ENCODE measurements at places on chromosomes 13 and 19.

DNA sequence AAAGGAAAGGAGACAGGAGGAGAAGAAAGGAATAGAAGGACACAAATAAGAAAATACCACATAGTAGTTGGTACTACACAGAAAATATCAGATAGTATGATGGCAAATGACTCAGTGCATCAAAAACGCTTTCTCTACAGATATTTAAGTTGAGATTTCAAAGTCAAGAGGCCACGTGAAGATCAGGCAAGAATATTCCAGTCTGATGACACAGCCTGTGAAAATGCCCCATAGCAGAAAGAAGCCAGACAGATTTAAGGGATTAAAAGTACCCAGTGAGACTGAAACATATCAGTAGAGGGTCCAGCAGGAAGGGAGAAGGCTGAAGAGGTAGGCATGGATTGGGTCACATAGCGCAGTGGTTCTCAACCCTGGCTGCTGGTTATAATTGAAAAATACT, 113.7 kb downstream of the VWA8 start:
- DNase-seq, result no peak

DNA sequence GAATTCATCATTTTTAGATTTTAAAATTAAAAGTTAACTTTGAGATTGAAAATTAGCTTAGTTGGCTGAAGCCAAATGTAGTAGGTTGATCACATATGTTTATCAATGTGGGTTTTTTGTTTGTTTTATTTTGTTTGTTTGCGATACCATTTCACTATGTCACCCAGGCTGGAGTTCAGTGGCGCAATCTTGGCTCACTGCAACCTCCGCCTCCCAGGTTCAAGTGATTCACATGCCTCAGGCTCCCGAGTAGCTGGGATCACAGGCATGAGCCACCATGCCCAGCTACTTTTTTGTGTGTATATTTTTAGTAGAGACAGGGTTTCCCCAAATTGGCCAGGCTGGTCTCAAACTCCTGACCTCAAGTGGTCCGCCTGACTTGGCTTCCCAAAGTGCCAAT, 665.7 kb upstream of the SLC10A2 start:
- DNase-seq, result no peak

DNA sequence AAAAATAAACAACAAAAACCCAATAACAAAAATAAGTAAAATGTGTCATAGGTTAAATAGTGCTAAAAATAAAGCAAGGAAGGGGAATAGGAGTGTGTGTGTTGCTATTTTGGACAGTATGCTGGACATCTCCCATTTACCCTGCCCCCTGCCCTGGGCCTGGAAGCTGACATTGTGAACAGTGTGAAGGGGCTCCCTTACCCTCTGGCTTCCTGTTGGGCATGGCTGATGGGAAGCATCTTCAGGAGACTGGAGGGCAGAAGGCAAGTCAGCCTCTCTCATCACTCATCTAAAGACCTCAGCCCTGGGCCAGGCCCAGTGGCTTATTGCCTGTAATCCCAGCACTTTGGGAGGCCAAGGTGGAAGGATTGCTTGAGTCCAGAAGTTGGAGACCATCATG, 26.7 kb downstream of the KCTD15 start:
- DNase-seq, result no peak

- DNase-seq, result no peak
Measured at GRCh38 chr13:24625331-24625731, 54.9 kb upstream of the ATP12A start.

DNA sequence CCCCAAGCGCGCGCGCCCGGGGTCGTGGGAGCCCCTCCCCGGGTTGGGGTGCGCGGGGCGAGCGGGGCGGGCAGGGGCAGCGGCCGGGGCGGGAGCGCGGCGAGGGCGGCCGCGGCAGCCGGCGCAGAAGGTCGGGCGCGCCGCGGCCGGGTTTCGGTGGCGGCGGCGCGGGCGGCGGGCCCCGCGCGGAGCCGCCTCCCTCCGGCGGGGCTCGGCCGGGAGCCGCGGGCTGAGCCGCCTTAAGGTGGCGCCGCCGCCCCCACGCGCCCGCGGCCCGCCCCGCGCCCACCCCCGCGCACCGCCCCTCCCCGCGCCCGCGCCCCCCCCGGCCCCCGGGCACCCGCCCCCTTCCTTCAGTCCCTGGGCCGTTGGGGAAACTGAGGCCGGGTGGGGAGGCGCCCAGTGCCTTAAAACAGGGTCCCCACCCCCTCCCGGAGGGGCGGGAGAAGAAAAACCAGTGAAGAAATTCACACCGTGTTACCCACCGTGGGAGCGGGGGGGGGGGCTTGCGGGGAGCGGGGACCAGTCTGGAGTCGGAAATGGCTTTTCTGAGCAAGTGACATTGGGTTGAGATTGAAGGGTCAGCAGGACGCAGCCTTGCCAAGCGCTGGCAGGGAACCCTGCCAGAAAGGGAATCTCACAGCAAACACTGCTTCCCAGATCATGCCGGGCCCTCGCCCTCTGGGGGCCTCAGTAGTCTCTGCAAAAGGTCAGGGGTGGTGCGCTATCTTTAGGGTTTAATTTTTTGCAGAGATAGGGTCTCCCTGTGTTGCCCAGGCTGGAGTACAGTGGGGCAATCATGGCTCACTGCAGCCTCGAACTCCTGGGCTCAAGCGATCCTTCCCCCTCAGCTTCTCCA, at the start of gene TLE2:
TLE2 (minus strand) TSS at position 216 of the 859 bp plus-strand sequence. CDS start 376 bp downstream, outside the sequence.
- no peak for DNase-seq

- DNase-seq, result no peak
Measured at GRCh38 chr19:51811344-51811743, 16.4 kb downstream of the FPR3 start.

DNA sequence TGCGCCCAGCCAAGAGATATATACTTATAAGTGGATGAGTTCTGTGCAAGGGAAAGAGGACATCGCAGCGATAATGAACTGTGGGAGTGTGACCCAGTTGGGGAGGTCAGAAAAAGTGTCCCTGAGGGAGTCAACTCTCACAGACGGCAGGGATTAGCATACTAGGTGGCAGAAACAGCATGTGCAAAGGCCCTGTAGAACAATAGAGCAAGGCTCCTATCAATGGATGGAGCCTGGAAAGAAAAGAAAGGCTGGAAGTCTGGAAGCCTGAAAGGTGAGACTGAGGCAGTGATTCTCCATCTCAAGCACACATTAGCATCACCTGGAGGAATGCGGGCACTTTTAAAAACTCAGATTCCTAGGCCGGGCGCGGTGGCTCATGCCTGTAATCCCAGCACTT, 21.4 kb upstream of the TNFSF14 start:
- no peak for DNase-seq

GRCh38 chr13:111178402-111178801, 63.3 kb downstream of the ARHGEF7 start:
- no peak for DNase-seq

- peak; percentile 38 for DNase-seq
Measured at GRCh38 chr19:54325194-54325621, 12.2 kb upstream of the LILRA5 start.

DNA sequence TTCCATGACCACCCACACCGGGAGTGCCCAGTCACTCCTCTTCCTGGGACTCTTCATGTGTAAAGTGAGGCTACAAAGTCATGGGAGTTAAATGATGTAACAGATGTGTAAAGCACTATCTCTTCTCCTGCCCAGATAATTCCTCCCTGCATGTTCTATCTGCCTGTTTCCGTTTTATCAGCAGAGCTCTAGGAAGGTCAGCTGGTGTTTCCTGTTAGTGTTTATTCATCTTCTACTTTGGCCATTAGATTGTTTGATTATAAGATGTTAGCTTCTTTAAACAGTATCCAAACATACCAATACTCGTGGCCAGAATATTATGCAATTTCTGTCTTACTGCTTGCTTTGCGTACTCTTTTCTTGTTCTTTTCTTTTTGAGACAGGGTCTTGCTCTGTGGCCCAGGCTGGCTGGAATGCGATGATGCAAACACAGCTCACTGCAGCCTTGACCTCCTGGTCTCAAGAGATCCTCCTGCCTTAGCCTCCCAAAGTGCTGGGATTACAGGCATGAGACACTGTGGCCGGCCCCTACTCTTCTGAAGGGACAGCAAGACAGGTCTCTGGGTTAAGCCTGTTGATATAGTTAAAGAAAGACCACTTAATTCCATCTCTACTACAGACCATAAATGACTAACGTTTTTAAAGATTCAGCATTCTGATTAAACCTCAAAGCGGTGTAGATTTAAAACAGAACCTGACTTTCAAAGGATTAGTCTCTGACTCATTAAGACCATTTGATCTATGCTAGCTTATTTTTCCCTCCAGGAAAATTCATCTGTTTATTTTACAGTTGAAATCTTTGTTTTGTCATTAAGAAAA, 97.4 kb upstream of the AKAP11 start:
- no peak for DNase-seq

DNA sequence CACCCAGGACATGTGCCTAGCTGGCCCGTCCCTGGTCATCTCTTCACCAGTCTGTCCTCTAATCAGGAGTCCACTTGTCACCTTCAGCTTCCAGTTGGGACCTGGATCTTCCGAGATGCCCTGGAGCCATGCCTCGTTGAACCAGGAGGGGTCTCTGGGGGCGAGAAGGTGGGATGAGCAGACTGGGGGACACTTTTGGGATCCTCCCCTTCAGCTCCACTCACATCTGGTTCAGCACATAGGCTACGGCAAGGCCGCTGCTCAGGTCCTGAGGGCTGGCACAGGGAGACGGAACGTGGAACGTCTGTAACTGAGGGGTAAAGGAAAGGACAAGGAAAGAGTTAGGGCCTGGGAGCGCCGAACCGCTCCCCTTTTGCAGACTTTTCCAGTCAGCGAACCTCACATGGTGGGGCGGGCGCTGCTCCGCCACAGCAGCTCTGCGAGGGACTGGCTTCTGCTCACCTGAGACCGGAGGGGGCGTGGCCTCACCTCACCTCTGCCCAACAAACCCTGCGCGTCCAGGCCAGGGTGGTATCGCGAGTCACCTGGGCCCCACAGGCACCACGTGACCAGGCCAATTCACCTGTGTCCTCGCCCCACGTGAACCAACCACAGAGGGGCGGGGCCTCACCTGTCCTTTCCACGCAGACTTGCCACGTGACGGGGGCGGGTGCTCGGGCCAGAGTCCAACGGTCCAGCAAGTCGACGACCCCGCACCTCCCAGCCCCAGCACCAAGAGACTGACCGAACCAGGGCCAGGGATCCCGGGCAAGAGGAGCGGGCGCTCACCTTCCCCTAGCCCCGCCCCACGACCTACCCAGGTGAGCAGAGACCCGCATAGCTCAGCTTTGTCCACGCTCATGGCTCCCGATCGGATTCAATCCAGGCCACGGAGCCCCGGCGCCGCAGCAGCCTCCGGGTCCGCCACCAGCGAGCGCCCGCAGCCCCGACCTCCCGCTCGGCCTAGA, at the start of gene HOOK2:
HOOK2 (minus strand) TSS at position 965 of the 968 bp plus-strand sequence; CDS start at position 862, 103 bp downstream.
- no peak for DNase-seq

GRCh38 chr13:102968572-102969228, 97.5 kb downstream of the SLC10A2 start:
- DNase-seq, result no peak

GRCh38 chr19:38684078-38684861, 36.8 kb downstream of the ACTN4 start:
- DNase-seq, result peak; percentile 94

GRCh38 chr19:52527956-52528351, 486 bp downstream of the ZNF808 start:
- peak; percentile 2 for DNase-seq

DNA sequence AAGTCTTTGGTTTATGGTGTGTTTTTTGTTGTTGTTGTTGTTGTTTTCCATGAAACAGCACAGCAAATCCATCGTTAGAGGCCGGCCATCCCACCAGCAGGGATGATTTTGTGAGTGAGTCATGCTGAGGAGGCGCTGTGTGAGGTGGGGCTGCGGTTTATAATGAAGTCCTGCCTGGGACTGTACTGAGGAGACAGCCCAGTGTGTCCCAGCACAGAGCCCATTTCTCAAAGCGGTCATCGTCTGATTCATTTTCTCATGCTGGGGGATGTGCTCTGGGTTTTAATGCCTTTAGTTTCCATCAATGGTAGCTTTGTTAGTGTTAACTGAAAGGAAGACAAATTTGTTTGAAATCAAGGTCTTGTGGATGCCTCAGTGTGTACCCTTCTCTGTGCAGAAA, 129.3 kb upstream of the SERP2 start:
- DNase-seq, result peak; percentile 95

- peak; percentile 86 for DNase-seq
Measured at GRCh38 chr19:14363183-14364097, 17.8 kb upstream of the ADGRE5 start.

GRCh38 chr19:38452430-38453366, 19.2 kb downstream of the RYR1 start:
- DNase-seq, result no peak

- DNase-seq, result no peak
Measured at GRCh38 chr19:27997069-27997468, 1215.9 kb downstream of the UQCRFS1 start.

DNA sequence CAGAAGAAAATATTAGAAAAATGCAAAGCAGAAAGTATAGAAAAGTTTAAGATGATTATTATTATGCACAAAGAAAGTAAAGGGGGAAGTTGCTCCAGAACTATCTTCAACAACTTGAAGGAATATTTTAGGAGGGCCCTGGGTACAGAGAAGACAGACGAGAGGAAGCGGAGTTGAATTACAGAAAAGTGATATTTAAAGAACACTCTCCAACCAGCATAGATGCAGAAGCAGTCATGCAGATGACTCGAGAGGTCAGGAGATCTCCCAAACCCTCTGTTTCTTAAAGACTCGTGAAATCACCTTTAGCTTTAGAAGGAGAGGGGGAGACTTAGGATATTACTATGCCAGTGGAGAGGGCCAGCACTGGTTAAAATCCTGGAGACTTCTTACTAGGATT, 8.5 kb upstream of the SHISA2 start:
- no peak for DNase-seq

DNA sequence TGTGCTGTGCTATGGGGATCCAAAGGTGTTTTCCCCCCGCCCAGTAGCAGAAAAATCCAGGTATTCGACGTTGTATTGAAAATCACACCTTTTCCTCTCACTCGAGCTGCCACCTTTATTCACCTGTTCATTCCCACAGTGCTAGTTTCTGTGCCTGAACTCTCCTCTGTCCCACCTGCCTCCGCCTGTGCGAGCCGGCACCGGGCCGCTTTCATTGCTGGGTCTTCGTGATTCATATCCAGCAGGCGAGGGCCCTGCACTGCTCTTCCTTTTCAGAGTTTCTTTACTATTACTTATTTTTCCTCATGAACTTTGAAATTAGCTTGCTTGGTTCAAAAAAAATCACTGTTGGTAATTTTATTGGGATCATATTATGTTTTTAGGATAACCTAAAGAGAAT, 42.4 kb upstream of the SOX1 start:
- no peak for DNase-seq

DNA sequence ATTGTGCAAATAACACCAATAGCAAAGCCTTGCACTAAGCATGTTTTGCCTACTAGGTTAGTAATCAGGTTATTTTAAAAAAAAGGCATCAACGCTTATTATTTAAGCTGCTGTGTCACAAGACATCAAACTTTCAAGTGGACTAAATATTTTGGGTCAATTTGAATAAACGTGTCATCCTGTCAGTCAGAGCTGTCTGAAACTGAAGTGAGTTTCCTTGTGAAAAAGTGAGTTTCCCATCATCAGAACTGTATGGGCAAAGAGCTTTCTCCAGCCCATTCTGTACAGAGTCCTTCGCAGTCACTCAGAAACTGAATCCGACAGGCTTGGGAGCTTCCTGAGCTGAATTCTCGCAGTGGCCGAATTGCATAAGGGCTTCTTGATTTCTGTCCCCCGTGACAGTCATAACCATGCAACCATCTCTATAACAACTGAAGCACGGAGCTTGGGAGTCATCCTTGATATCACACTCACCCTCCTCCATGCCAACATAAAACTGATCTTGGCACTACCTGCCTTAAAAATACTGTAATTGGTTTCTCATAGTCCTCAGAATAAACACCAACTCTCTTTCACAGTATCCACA, 139.8 kb downstream of the MIPEP start:
- DNase-seq, result no peak

GRCh38 chr13:113109151-113110047, 3.8 kb downstream of the F7 start:
- no peak for DNase-seq

- no peak for DNase-seq
Measured at GRCh38 chr13:38086721-38087120, 217.1 kb upstream of the TRPC4 start.
